ENCODE measurements at places on chromosomes 16 and 17.

GRCh38 chr17:1203111-1203966 lies 23.6 kb upstream of the ABR start:
- DNase-seq = no peak

- DNase-seq = no peak
Measured at GRCh38 chr16:65658349-65658748, 536.5 kb upstream of the CDH11 start.

- DNase-seq = peak; percentile 24
Measured at GRCh38 chr17:55005520-55005919, 37.0 kb downstream of the STXBP4 start.

DNA sequence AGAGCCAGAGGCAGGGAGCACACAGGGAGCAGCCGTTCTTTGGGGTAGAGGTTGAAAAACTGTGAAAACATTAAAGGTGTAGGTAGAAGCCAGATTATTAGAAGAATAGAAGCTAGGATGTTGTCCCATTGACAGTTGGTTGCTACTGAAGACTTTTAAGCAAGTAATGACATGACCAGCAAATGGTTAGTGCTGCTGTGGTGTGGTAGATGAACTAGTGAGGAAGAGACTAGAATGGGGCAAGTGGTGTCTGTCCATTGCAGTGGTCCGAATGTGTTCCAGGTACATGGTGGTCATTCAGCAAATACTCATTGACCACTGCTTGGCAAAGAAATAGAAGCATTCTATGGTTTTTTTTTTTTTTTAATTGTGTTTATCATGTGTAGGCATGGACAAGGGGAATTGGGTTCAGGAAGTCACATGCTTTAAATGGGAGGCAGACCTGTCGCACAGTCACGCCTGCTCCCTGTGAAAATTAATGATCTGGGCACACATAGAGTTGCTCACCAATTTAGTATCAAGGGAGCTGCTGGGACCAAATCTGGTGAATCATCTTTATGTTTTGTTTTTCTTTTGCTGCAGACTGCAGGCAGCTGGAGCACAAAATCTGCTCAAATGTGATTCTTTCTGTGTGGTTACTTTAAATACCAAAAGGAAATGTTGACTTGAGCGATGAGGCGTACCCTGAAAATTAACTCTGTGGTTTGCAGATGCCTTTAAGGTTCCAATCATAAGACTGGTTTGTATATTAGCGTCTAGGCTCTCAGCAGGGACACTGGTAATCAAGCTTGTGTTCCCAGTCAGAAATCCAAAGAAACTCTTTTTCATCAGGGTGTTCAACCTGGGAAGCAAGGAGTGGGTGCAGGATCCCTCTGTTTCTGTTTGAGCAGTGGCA lies 30.7 kb downstream of the YPEL2 start:
- DNase-seq = peak; percentile 60

- DNase-seq = no peak
Measured at GRCh38 chr16:2835638-2836493, 5.8 kb downstream of the ZG16B start.

Data from MM.1S (cell line).